ENCODE measurements at places on chromosomes 6 and 20. TPM values are rescaled to one million over a fixed set of nuclear protein-coding genes. Genes with fewer than 3 reads are reported as not detected.

GRCh38 chr6:94052749-94053148 lies 633.4 kb upstream of the EPHA7 start:
- H3K27me3 ChIP-seq = no peaks in the 10 kb centered on the region
- H3K4me1 ChIP-seq = peaks cover 12% of the 10 kb centered on the region
- DNase-seq = no peak
- H3K4me3 ChIP-seq = no peak overlapping the region
- H3K27ac ChIP-seq = no peak overlapping the region

- no peak for DNase-seq
- no peaks in the 10 kb centered on the region for H3K36me3 ChIP-seq
- H3K4me1 ChIP-seq = 0 out of 2 replicates have a peak, but pooled peaks cover 6% of the 10 kb centered on the region
- H3K27me3 ChIP-seq = no peaks in the 10 kb centered on the region
- H3K4me3 ChIP-seq = no peak overlapping the region
Measured at GRCh38 chr20:24914388-24915241, 34.5 kb upstream of the CST7 start.

The FAM217A gene
- not detected for total RNA-seq

DNA sequence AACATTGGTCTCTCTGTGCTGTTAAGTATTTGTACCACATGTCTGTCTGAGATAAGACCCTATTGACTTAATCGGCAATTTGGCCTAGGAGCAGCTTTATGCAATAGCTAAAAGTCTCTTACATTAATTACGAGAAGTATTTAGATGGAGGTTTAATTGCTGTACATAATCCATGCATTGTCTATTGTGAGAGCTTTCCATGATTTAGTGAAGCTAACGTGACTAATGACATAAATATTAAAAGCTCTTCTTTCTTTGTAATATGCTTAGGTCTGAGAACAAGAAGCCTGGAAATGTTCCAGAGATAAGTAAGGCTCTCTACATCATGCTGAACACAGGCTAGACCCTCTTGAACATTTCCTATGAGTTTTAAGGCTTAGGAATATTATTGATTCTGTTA lies 32.7 kb upstream of the FAM83B start:
- H3K36me3 ChIP-seq = no peaks in the 10 kb centered on the region
- no peaks in the 10 kb centered on the region for H3K4me1 ChIP-seq
- DNase-seq = no peak
- H3K4me3 ChIP-seq = no peak overlapping the region
- no peaks in the 10 kb centered on the region for H3K27me3 ChIP-seq

The KCNK16 gene
- not detected for total RNA-seq

The AIF1 gene
- total RNA-seq = 3.2 TPM

GRCh38 chr6:925656-926213 lies 232.8 kb upstream of the EXOC2 start:
- H3K4me1 ChIP-seq = no peaks in the 10 kb centered on the region
- no peak overlapping the region for H3K4me3 ChIP-seq
- H3K36me3 ChIP-seq = no peaks in the 10 kb centered on the region
- H3K27me3 ChIP-seq = no peaks in the 10 kb centered on the region

GRCh38 chr6:152356662-152357061 lies 280.5 kb downstream of the SYNE1 start:
- no peak overlapping the region for H3K4me3 ChIP-seq
- H3K4me1 ChIP-seq = no peaks in the 10 kb centered on the region
- no peak for DNase-seq
- H3K27me3 ChIP-seq = no peaks in the 10 kb centered on the region

GRCh38 chr6:24547243-24547642 lies 52.5 kb downstream of the ALDH5A1 start:
- no peaks in the 10 kb centered on the region for H3K27me3 ChIP-seq
- DNase-seq = peak; percentile 78
- H3K4me3 ChIP-seq = no peak overlapping the region
- no peak overlapping the region for H3K27ac ChIP-seq

DNA sequence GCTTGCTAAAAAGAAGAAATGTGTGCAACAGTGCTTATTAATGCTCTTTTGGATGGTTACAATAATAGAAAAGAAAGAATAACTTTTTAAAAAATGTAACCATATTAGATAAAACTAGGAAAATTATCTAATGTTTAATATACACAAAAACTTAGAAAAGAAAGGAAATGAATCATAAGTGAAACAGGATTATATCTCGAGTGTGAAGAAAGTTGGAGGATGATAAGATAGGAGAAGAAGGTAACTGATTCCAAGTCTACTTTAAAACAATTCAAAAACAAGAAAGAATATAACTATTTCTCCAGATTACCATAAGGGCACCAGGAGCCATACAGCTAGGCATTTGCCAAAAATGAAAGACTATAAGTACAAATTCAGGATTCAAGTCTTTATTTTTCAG lies 73.0 kb downstream of the PHIP start:
- no peak overlapping the region for H3K4me3 ChIP-seq
- peaks cover 59% of the 10 kb centered on the region for H3K36me3 ChIP-seq
- H3K27ac ChIP-seq = no peak overlapping the region
- H3K27me3 ChIP-seq = no peaks in the 10 kb centered on the region

GRCh38 chr6:119076576-119077390 lies 1.7 kb downstream of the FAM184A start:
- H3K27ac ChIP-seq = no peak overlapping the region
- H3K36me3 ChIP-seq = peaks cover 2% of the 10 kb centered on the region
- H3K27me3 ChIP-seq = no peaks in the 10 kb centered on the region

DNA sequence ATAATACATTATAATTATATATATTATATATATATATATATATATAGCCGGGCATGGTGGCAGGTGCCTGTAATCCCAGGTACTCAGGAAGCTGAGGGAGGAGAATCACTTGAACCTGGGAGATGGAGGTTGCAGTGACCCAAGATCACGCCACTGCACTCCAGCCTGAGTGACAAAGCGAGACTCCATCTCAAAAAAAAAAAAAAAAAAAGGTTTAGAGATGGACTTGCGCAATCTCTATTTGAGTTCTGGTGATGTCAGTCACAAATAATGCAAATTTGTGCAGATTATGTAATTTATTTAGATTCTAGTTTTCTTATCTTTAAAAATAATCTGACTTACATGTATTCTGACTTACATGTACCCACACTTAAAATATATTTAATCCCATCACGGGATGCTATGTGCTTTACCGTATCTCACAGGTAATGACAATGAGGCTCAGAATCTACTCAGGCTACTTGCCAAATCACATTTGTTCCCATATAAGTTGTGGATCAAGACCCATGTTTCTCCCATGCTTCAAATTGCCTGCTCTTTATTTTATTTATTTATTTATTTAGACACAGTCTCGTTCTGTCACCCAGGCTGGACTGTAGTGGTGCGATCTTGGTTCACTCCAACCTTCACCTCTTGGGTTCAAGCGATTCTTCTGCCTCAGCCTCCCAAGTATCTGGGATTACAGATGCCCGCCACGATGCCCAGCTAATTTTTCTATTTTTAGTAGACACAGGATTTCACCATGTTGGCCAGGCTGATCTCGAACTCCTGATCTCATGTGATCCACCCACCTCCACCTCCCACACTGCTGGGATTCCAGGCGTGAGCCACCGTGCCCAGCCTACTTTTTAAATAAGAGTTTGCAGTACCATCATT lies 7.6 kb upstream of the UST start:
- no peaks in the 10 kb centered on the region for H3K4me1 ChIP-seq
- DNase-seq = no peak
- H3K27ac ChIP-seq = no peak overlapping the region
- H3K4me3 ChIP-seq = no peak overlapping the region
- H3K27me3 ChIP-seq = no peaks in the 10 kb centered on the region

DNA sequence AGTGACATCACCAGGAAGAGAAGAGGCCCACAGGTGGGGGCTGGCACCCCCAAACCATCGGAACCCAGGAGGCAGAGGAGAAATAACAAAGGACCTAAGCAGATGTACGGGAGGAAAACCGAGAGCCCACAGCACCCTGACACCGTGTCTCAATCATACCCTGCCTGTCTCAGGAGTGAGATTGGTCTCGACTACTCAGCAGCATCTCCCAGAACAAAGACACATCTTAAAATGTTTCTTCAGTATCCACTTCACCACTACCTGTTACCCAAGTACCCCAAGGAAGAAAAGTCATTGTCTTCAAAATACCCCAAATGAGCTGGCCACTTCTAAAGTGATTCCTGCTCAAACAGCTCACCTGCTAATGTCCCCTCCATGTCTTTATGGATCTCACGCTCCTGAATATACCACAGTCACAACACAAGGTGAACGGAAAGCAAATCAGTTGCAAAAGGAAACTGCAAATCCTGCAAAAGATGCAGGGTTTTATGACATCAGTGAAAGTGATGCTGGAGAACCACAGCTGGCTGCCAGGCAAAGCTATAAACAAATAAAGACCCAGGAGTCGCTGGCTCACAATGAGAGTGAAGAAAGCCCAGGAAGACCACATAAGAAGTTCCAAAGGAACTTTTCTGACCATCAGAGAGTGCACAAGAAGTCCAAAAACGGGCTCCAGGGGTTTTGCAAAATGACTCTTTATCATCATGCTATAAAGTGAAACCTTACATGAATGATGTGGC lies 44.1 kb downstream of the PREX1 start:
- H3K36me3 ChIP-seq = peaks cover 11% of the 10 kb centered on the region
- no peaks in the 10 kb centered on the region for H3K4me1 ChIP-seq
- no peaks in the 10 kb centered on the region for H3K27me3 ChIP-seq
- no peak overlapping the region for H3K4me3 ChIP-seq
- no peak overlapping the region for H3K27ac ChIP-seq

The PRRT1 gene
- 1.8 TPM for total RNA-seq

The FOXS1 gene
- total RNA-seq = not detected

- no peaks in the 10 kb centered on the region for H3K27me3 ChIP-seq
- no peak overlapping the region for H3K27ac ChIP-seq
- no peaks in the 10 kb centered on the region for H3K36me3 ChIP-seq
- DNase-seq = no peak
- H3K4me1 ChIP-seq = no peaks in the 10 kb centered on the region
- no peak overlapping the region for H3K4me3 ChIP-seq
Measured at GRCh38 chr6:36753671-36754405, 56.2 kb downstream of the RAB44 start.

DNA sequence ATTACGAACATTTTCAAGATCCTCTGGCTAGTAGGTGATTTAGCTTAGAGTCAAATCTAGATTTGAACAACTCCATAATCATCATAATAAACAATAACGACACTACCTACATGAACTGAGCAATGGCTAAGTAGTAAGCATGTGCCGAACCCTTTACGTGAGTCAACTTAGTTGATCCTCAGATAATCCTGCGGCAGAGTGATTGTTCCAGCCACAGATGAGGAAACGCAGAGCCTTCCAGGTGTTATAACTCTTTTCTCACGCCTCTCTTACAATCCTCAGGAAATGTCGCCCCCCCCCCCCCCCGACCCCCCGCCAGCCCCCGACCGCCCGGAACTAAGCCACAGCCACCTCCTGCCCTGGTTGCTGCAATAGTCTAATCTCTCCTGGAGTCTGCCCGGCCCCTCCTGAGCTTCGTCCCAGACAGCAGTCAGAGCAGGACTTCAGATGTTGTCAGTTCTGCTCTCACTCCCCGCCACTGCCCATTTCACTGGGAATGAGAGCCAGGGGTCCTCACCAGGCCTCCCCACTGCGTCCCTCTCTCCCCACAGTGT lies 141.5 kb upstream of the AGPAT4 start:
- H3K4me3 ChIP-seq = no peak overlapping the region
- H3K27ac ChIP-seq = no peak overlapping the region
- no peaks in the 10 kb centered on the region for H3K4me1 ChIP-seq
- no peaks in the 10 kb centered on the region for H3K27me3 ChIP-seq
- no peaks in the 10 kb centered on the region for H3K36me3 ChIP-seq

- no peaks in the 10 kb centered on the region for H3K36me3 ChIP-seq
- H3K27ac ChIP-seq = no peak overlapping the region
- H3K4me3 ChIP-seq = no peak overlapping the region
- H3K27me3 ChIP-seq = no peaks in the 10 kb centered on the region
Measured at GRCh38 chr6:89932245-89932802, 38.1 kb downstream of the GJA10 start.

- DNase-seq = no peak
- H3K4me1 ChIP-seq = no peaks in the 10 kb centered on the region
- H3K36me3 ChIP-seq = no peaks in the 10 kb centered on the region
Measured at GRCh38 chr6:30508890-30509736, 19.8 kb downstream of the HLA-E start.

DNA sequence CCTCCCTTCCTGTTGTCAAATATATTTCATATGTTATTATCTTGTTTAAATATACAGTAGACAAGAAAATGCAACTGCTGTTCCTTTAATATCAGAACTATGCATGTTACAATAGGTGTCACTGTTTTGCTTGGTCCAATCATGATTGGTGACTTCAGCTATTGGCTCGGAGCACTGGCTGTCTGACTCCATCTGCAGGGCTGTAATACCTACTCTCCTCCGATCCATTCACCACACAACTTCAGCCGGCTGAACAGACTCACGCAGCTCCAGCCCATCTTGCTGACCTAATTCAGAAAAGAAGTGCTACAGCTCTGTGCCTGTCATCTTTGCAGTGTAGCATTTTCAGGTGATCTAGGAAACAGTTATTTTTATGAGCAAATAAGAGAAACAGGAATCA lies at the start of gene BTBD3:
Gene BTBD3, plus strand, starts transcription at position 231 of the 400 bp plus-strand sequence. CDS start 383 bp downstream, outside the sequence.
- H3K4me3 ChIP-seq = no peak within 1 kb of the TSS
- H3K4me1 ChIP-seq = no peaks in the 10 kb centered on the region
- peaks cover 2% of the 10 kb centered on the region for H3K36me3 ChIP-seq
- no peak within 1 kb of the TSS for H3K27ac ChIP-seq

GRCh38 chr6:145547594-145548335 lies 187.6 kb downstream of the EPM2A start:
- H3K36me3 ChIP-seq = no peaks in the 10 kb centered on the region
- H3K4me3 ChIP-seq = no peak overlapping the region
- no peaks in the 10 kb centered on the region for H3K4me1 ChIP-seq

- H3K4me3 ChIP-seq = no peak overlapping the region
- DNase-seq = no peak
- H3K36me3 ChIP-seq = no peaks in the 10 kb centered on the region
- H3K4me1 ChIP-seq = peaks cover 2% of the 10 kb centered on the region
Measured at GRCh38 chr6:13339863-13340630, 11.7 kb upstream of the TBC1D7 start.

DNA sequence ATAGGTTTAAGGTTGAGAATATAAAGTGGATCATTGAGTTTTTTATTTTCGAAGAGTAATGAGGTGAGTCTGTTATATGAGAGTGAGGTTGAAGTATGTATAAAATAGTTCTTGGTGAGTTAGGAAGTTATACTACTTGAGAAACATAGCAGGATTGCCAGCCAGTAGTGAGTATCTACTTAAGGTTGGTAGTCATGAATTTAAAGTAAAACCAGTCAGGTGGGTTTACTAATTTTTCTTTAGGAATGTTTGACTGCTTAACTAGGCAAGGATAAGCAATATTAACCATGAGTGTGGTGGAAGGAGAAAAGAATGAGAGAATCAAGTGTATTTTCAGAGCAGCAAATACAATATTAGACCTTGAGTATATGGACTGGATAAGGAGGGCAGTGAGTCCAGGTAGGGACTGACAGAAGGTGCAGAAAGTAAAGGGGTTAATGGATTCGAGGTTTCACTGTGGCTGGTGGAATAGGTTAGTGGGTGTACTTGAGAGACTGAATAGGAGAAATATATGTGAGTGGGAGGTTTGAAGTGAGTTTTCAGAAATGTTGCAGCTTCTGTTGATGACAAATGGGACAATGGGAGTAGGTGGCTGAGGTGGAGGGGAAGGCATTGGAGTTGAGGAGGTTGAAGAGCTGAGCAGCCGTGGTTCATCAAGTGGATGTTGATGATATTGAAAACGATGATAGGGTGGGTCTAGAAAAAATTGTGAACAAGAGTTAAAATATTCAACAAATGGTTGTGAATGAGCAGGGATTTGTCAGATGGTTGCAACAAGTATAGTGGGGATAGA lies 232.5 kb upstream of the ASCC3 start:
- no peaks in the 10 kb centered on the region for H3K36me3 ChIP-seq
- H3K27ac ChIP-seq = no peak overlapping the region
- no peaks in the 10 kb centered on the region for H3K27me3 ChIP-seq
- H3K4me1 ChIP-seq = no peaks in the 10 kb centered on the region
- no peak overlapping the region for H3K4me3 ChIP-seq
- DNase-seq = no peak

Measured in H9 (cell line).